ENCODE measurements at places on chromosomes 3 and 15.

GRCh38 chr3:28577941-28578500, 229.4 kb upstream of the AZI2 start:
- no peak for DNase-seq

GRCh38 chr3:140493271-140493670, 184.6 kb upstream of the TRIM42 start:
- no peak for DNase-seq

DNA sequence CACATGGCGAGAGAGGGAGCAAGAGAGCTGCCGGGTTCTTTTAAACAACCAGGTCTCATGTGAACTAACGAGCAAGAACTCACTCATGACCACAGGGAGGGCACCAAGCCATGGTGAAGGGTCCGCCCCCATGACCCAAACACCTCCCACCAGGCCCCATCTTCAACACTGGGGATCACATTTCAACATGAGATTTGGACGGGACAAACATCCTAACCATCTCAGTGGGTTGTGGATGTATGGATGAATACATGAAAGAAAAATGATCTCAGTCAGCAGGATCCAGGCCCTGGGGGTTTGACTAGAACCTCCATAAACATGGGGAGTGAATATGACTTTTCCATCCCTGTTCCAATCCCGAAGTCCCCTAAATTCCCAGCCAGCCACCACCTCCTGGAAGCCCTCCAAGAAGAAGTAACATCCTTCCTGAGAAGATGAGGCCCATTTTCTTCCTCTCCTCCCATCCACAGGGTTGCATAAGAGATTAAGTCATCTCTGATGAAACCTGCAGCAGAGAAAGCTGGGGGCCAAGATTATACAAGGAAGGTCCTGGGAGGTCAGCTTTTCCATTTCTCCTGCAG, 9.5 kb downstream of the CAV3 start:
- DNase-seq, result no peak

GRCh38 chr3:165128544-165128943, 50.2 kb upstream of the SI start:
- DNase-seq, result no peak

- DNase-seq, result no peak
Measured at GRCh38 chr3:140924097-140924873, 17.4 kb upstream of the SLC25A36 start.

- DNase-seq, result no peak
Measured at GRCh38 chr3:194888916-194889315, 203.2 kb downstream of the FAM43A start.

DNA sequence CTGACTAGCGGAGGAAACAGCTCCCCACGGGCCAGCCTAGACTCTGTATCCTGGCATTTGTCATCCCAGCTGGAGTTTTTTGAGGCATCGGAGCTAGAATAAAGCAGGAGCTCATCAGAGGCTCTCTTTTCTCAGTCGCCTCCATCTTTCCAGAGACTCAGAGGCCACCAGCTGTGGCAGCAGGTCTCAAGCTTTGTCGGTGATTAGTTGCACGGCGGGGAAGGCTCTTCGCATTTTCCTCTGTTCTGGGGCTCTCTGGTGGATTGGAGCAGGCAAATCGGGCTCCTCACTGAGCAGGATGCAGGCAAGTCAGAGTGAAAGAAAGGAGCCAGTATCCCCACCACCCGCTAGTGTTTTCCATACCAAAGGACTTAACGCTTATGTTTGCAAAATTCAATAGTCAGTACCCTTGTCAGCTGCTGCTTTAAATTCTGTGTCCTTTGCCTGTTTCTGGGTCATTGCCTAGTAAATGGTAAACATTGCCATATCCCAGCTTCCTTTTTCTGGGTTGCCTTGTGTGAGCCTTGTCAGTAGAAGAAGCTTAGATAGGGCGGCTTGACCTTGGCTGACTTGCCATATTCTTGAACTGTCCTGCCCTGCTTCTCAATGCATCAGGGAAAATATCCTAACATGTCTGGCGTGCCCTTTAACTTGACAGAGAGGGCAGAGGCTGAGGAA, 127.1 kb downstream of the PTPRG start:
- DNase-seq, result no peak

- no peak for DNase-seq
Measured at GRCh38 chr15:92324101-92324963, 69.3 kb upstream of the ST8SIA2 start.

- no peak for DNase-seq
Measured at GRCh38 chr3:16433701-16434151, 79.8 kb downstream of the RFTN1 start.

- no peak for DNase-seq
Measured at GRCh38 chr3:49098429-49098828, 4.6 kb upstream of the QRICH1 start.

DNA sequence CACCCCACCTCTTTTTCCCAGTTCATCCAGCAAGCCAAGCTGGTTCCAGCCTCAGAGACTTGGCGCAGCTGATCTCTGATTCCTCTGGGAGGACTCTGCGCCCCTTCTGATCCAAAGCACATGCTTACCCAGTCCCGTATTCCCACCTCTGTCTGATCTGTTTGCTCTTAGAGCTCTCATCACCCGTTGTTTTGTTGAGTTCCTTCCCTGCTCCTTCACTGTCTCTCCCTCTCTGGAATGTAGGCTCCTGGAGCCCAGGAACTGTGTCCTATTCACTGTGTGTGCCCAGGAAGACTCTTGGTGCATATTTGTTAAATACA, 1.3 kb upstream of the ZXDC start:
- no peak for DNase-seq

- no peak for DNase-seq
Measured at GRCh38 chr3:73874161-73874560, 249.4 kb upstream of the PDZRN3 start.

DNA sequence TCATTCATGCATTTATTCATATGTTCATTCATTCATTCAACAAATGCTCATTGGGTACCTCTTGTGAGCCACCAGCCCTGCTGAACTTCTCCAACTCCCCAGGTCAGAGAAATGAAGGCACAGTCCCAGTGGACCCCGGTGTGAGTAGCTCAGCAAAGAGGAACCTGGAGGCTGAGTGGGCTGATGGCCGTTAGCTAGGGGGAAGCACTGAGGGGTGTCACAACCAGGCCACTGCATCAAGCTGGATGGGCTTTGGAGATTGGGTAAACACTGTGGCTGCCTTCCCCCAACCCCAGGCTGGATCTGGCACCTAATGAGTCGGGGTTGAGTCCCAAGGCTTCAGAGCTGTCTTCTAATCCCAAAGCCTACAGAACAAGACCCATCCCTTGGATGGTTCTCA, 12.1 kb upstream of the ALAS1 start:
- DNase-seq, result no peak

DNA sequence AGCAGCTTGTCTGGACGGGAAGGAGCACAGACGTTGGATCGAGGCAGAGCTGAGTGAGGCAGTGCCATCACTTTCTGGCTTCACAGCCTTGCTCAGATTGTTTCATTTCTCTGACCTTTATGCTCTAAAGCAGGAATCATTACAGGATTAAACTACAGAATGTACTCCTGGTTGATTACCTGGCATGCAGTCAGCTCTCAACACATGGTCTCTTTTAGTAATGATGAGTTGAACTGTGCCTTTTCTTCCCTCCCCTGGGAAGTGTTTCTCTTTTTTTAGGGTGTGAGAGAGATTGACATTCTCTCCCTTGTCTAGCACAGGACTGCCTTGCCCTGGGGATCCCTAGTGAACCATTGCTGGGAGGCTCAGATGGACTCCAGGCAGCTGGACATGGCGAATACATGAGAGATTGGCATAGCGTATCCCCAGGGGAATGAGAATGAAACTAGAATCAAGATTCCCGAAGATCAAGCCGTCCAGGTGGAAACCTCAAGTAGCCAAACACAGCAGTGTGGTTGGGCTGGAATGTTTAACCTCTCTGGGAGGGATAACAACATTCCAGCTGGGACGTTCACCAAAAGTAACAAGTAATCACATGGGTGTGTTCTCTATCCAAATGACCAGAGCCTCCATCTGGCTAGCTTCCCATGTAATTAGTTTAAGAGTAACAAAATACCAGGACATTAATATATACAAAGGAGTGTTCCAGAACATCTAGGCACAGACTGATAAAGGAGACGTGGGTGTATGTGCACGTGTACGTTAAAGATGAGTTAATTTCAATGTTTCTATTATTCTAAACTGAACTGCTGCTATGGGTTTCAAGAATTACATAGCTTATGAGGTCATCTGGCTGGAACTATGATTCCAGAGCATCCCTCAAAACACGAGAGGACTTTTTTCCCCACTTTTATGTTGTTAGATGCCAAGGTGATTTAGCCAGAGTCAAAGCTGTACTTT, 118.6 kb upstream of the NR2E3 start:
- DNase-seq, result no peak

DNA sequence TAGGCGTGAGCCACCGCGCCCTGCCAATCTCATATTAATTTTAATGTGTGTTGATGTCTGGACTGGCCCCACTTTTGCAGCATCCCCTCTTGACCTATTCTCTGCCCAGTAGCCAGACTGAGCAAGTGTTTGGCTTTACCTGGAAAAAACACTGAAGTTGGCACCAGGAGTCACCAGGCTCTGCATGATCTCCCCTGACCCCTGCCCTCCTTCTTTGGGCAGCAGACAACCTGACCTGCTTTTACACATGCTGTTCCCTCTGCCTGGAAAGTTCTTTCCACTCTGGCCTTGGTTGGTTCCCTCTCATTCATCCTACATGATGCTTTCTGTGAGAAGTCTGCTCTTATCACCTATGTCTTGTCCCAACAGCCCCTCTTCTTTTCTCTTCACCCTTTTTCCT, 67.9 kb upstream of the SLC2A2 start:
- DNase-seq, result no peak

GRCh38 chr3:56296361-56296760, 171.9 kb downstream of the ERC2 start:
- no peak for DNase-seq

DNA sequence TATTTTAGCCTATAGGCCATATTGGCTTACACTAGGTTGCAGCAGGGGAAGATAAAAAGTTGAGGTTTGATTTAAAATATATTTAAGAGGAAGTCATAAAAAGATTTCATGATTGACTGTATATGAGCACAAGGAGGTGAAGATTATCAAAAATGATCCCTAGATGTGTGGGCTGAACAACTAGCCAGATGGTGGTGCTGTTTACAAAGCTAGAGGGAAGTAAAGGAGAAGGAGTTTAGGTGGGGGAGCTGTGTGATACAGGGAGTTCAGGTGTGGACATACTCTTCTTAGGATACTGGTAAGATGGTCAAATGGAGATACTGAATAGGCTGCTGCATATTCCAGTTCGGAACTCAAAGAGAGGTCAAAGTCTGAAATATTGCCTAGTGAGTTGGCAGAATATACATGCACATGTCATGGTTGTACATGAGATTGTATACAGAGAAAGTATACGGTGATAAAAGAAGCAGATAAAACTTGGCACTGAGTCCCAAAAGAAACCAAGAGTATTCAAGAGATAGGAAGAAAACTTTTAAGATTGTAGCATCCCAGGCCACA, 727.8 kb downstream of the NLGN1 start:
- DNase-seq, result no peak

- DNase-seq, result no peak
Measured at GRCh38 chr3:185225523-185225922, 28.3 kb downstream of the EHHADH start.

DNA sequence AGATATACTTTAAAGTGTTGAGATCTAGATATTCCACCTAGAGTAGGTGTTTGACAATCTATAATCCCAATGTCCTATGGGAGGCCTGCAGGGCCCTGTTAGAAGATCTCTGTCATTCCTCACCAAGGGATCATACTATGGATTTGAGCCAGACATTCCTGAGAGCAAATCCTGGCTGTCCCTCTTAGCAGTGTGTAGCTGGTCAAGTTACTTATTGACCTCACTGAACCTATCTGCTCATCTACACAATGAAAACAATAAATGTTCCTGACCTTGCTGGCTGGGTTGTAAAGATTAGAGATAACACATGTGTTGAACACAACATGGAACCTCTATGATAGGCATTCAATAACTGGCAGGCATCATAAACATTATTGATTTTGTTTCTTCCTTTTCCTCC, 265.6 kb upstream of the ATP11B start:
- DNase-seq, result no peak

- DNase-seq, result no peak
Measured at GRCh38 chr3:130341388-130341787, 4.1 kb upstream of the COL6A5 start.
